ENCODE measurements at places on chromosomes 13 and 19. TPM values are rescaled to one million over a fixed set of nuclear protein-coding genes. Genes with fewer than 3 reads are reported as not detected.

GRCh38 chr19:46737298-46737654 is 8.6 kb upstream of the FKRP start:
- no peak for DNase-seq

GRCh38 chr19:926589-927350 is 935 bp downstream of the ARID3A start:
- DNase-seq: peak; percentile 85

GRCh38 chr19:4015705-4016402 is 8.3 kb downstream of the PIAS4 start:
- no peak for DNase-seq

- no peak for DNase-seq
Observed at GRCh38 chr13:48155848-48156247, 60.9 kb upstream of the MED4 start.

DNA sequence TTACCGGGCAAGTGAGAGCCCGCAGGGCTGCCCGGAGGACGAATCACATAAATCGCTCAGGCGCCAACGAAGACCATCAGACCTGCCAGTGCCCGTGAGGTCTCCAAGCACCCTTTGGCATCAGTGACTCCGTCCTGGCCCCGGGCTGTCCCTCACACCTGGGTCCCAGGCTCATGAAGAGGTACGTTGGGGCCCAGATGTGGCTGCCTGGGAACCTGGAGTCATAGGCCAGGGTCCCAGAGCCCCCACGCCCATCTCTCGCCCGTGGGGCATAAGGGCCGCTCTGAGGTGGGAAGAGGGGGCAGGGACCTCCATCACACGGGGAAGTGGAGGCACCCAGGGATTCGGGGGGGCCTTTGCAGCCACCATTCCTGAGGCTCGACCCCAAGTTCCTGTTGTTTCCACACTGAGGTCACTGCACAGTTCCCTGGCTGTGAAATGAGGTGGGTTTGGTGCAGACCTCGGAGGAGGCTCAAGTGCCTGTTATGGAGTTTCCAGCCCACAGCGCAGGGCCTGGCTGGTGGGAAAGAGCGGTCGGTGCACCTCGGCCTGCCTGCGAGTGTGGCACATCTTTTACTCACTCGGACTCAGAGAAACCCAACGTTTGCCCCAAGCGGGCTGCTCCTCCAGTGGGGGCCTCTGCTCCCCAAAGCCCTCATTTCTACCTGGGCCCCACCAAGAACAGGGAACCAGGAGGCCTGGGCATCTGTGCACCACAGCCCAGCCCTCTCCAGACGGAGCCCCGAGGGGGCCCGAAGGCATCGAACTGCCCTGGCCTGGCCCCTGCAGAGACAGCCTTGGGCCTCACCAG is 35.9 kb upstream of the C13orf46 start:
- DNase-seq: no peak

Gene SIGLEC7
- 1.0 TPM for polyA plus RNA-seq

- DNase-seq: no peak
Observed at GRCh38 chr19:16249826-16250404, 52.2 kb downstream of the AP1M1 start.

DNA sequence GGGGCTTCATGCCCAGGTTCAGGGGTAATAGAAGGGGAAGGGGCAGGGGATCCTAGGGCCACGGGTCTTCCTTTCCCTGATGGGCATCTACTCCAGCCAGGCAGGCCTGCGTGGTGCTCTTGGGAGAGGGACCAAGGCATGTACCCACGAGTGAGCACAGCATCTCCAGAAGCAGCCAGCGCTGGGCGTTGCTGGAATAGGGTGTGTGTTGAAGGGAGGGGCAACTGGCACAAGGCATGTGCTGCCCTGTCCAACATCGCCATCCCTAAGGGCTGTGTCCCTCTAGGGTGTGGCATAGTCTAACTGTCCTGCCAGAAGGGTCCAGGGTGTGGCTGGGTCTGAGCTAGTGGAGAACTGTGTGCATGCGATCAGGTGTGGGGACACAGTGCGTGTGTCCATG is 2.9 kb downstream of the NOTCH3 start:
- DNase-seq: no peak

Gene MISP3
- polyA plus RNA-seq: 10.0 TPM

- no peak for DNase-seq
Observed at GRCh38 chr13:95193509-95194230, 107.6 kb downstream of the ABCC4 start.

- DNase-seq: no peak
Observed at GRCh38 chr13:76993021-76993420, 1.1 kb downstream of the CLN5 start.

DNA sequence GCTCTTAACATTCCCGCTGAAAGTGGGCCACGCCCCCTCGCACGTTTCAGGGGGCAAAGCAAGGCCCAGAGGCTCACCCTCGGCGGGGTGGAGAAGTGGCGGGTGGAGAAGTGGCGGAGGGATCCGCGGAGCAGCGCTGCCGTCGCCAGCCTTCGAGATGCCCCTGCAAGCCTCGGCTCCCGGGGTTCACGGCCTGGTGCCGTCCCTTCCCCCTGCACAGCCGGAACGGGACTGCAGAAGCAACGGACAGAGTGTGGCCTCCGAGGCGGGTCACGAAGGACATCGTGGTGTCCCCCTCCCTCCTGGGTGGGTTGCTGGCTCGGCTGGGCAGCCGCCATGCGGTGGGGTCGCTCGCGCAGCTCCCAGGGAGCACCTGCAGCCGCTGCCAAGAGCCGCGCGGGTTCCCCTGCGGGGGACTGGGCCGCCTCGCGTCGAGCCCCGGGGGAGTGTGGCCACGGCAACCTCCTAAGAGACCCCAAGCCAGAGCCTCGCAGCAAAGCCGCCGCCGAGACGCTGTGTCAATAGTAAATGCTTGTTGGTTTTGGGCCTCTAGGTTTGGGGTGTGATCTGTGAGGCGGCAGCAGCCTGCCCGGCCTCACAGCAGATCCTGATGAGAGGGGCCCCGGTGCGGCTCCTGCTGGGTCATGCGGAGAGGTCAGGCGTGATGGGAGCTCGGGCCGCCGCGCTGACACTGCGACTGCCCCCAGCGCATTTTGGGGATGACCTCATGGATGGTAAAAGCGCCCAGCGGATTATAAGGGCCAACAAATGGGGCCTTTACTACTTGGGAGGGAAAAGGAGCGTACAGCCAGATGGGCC is 5.5 kb downstream of the TPGS1 start:
- DNase-seq: no peak

Gene SIGLECL1
- polyA plus RNA-seq: not detected

DNA sequence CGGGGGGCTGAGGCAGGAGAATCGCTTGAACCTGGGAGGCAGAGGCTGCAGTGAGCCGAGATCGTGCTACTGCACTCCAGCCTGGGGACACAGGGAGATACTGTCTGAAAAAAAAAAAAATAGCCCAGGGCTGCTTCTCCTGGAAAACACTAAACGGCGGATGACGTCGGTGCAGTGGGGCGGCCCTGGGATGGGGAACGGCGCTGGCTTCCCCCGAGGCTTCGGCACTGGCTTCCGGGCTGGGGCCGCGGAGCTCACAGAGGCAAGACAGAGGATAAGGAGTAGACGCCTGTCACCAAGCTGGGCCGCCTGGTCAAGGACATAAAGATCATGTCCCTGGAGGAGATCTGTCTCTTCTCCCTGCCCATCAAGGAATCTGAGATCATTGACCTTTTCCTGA is 5.0 kb downstream of the PRSS57 start:
- DNase-seq: no peak

GRCh38 chr19:13401388-13401787 is 104.9 kb downstream of the CACNA1A start:
- DNase-seq: no peak

Gene LGALS4
- polyA plus RNA-seq: 0.68 TPM

Gene FAM83E
- 0.14 TPM for polyA plus RNA-seq

- peak; percentile 52 for DNase-seq
Observed at GRCh38 chr13:27375686-27376326, 48.6 kb upstream of the GTF3A start.

DNA sequence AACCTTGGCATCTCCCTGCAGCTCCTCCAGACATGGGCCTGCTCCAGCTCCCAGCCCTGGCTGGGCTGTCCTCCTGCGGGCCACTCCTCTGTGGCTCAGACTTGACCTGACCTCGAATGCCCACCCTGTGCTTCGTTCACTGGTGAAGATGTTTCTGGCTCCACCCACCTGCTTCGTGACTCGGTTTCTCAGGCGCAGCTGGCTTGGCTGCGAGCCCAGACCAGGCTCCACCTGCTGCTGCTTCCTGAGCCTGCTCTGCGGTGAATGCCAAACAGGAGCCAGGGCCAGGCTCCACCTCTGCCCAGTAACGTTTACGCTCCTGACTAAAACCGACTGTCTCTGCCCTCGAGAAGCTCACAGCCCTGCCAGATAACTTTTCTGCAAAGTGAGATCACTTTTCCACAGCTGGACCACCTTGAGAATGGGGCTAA is 8.9 kb upstream of the RSPH6A start:
- DNase-seq: peak; percentile 30

- DNase-seq: no peak
Observed at GRCh38 chr19:11073568-11073967, 15.7 kb upstream of the LDLR start.

DNA sequence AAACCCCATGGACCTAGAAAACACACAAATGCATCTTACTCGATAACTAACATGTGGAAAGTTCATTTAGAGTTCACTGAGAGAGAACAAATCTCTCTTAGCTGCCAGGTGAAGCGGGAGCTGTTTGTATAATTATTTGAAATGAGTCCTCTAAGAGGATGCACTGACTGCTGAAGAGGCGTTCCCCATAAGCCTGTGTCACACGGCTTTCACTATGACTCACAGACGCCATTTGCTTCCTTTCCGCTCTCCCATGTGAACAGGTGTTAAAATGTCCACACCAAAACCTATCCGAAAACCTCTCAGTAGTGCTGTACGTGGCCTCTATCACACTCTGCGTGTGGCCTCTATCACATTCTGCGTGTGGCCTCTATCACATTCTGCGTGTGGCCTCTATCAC is 101.8 kb downstream of the SOX1 start:
- DNase-seq: no peak

DNA sequence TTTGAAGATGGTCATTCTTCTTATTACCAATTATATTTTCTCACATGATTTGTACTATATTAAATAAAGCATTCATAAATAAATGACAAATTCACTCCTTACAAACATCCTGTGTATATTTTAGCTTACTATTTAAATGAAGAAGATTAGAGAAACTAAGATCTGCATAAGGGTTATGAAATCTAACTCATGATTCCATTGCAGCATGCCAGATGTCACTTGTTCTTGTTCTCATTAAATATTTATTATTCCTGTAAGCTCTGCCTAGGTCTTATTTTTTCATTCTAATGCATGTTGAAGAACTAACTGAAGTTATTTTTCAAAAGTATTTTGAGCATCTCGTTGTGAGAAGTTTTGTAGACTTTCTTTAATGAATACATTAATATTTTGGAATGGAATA is 18.3 kb downstream of the NUP58 start:
- no peak for DNase-seq

DNA sequence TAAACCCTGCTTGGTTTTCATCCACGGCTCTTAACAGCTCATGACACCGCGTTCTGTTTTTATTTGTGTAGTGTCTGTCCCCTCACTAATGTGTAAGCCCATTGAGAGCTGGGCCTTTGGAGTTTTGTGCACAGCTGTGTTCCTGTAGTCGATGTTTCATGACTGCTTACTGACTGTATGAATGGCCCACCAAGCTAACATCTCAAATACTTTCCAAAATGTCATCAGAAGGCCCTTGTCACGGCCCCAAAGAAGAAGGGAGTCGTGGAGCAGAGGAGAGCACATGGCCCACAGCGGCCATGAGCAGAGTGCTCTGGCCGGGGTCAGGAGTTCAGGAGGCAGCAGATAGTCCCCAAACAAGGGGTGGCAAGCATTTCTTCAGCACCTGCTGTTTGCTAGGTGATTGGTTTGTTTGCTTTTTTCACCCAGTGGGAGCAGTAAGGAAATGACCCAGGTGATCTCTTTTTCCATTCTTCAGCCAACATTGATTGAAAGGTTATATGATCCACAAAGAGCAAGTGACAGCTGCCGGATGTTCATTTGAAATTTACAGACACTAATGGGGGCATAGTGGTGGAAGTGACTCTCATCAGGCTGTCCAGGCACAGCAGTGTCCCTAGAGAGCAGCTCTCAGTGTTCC is 315.2 kb downstream of the ATP8A2 start:
- no peak for DNase-seq

Gene KLK3
- not detected for polyA plus RNA-seq

GRCh38 chr13:71285700-71286099 is 581.3 kb downstream of the DACH1 start:
- DNase-seq: no peak

GRCh38 chr19:16023146-16023915 is 53.0 kb upstream of the TPM4 start:
- no peak for DNase-seq

Gene DIAPH3
- polyA plus RNA-seq: 0.03 TPM

DNA sequence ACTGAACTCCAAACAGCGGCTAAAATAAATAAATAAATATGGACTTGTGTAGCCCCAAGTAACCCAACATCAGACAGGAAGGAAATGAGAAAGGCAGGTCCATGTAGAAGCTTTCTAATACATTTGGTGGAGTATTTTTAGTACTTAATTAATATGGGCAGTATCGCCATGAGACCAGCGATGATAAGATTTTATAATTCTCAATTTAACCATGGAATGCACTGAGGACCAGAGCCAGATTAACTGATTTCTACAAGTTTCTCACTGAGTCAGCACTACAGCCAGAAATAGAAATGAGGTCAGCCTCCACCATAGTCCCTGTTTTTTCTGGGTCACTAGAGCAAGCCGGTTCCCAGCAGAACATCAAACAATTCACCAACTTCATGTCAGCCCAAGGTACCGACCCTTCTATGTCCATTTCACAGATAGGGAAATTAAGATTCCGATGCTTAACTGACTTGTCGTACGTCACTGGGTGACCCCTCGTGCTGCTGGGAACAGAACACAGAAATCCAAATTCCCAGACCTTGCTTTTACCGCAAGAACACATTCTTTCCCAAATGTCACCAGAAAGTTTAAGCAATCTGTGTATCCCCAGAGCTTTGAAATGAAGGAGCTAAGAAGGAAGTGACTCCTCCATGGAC is 90.4 kb downstream of the COL4A1 start:
- no peak for DNase-seq

- no peak for DNase-seq
Observed at GRCh38 chr19:14449321-14449720, 16.2 kb downstream of the PKN1 start.

DNA sequence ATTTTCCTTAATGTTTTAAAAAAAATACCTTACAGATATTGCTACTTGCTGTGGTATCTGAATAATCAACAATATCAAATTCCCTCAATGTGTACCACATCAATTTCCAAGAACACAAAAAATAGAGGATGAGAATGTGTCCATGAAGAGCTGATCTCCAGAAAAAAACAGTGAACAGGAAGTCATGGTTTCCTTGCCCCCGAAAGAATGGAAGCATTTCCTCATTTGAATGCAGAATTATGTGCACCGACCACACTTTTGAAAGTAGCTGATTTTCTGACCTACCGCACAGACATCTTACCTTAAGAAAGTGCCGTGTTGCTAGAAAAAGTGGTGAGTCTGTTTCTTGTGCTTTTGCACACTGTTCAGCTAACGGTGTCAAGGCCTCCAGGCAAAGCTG is 13.4 kb upstream of the EEF1AKMT1 start:
- no peak for DNase-seq

Gene PALM3
- polyA plus RNA-seq: 0.06 TPM
